ENCODE measurements at places on chromosomes 12 and 14.
A peak's percentile ranks its signal among the peaks of the same experiment; 100 is the strongest.

DNA sequence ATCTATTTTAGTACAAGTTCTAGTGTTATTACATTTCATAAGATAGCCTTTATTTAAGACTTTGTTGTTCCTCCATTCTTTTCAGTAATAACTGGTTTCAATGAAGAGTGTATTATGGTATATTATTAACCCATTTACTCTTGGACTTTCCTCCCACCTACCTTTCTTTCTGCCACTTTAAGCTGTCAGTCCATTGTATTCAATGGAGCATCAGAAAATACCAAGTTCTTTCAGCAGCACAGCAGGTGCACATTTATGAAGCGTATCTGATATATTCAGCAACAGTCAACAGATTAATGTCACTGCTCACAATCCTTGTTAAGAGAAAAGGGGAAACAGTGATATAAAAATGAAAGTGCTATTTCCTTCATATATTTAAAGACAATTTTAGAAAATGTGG, 660.9 kb downstream of the C12orf50 start:
- DNase-seq: no peak

DNA sequence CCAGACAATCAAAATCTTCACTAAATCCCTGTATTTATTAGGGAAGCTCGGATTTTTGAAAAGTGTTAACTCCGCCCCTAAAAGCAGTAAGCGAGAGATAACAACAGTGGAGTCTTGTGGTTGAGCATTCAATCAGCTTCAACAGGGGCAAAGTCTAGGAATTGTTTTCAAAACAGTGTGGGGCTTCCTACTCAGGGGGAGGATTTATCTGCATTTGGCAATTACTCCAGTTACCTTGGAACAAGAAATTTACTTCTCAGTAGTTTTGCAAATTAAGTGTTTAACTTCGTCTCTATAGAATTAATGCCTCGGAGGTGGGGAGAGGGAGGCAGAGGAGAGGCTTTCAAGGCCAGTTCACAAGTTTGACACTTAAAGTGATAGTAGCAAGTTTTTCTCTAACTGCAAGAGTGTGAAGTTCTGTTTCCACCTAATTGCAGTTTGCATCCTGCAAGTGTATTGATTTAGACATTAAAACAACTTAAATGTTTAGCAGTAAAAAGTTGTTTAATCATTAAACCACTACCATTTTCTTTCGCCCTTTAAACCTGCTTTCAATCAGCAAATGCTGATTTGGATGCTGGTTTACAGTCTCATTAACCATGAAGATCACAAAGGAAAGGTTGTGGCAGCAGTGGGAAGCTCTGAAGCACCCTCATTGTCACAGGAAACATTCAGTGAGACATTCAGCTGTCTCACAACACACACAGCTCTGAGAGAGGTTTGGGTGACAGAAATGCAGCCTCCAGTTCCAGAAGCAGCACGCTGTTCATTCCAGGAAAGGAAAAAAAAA, 102.0 kb downstream of the HMGA2 start:
- DNase-seq: no peak

- DNase-seq: peak; percentile 78
Observed at GRCh38 chr14:30223385-30223785, 295.7 kb upstream of the PRKD1 start.

GRCh38 chr12:19021646-19022045, 107.9 kb upstream of the PLEKHA5 start:
- DNase-seq: no peak

GRCh38 chr14:33016613-33017012, 77.9 kb downstream of the NPAS3 start:
- no peak for DNase-seq

- DNase-seq: no peak
Observed at GRCh38 chr14:74635847-74636246, 23.8 kb upstream of the LTBP2 start.

DNA sequence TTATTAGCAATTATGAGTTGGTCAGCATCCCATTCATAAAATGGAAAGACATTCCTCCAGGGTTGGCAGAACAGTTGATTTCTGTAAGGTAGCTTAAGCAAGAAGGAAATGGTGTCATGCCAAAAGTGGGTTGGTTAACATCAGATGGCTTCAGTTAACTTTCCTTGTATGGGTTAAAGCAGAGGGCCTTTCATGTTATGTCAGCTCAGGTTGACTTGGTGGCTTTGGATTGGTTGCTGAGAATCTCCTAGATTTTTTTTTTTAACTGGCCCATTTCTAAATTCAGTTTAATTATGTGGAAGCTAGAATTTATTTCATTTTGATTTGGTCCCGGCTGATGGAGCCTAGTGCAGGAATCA, 87.8 kb downstream of the BBS10 start:
- DNase-seq: no peak

DNA sequence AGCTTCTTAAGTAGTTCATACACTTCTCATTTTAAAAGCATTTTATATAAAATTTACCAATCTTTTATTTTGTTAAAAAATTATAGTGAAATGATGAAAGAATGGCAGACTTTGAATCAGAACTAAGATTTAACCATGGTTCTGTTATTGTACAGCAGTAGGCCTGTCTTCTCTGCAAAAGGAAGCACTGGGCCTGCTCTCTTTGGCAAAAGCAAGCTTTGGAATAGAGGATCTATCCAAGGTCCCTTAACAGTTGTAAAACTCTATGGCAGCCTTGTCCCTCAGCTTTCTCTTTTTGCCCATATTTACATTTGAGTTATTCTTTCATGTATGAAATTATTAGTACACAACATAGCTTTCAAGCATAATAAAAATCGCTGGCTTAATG, 82.8 kb downstream of the PLEKHG7 start:
- DNase-seq: no peak

- DNase-seq: no peak
Observed at GRCh38 chr12:115639648-115640012, 637.9 kb downstream of the MED13L start.

DNA sequence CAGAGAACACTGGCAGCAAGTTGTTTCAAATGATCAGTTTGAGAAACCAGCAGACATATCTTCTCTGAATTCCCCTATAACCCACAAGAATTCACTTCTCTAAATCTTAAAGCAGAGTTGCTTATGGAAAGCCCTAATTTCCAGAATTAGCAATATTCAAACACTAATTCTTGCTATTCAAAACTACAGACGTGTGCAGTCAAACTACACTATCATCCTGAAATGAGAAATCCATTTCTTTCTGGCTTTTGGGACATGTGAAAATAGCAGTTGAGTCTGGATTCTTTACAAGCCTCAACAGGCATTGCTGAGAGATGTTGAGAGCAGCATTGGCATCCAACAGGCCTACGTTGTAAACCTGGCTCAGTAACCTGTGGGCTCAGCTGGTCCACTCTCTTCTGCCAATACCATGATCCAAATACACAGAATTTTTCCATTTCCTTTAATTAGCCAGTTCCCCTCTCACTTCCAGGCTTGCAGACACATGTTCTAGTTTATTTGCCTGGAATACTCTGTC, 74.6 kb upstream of the TMTC1 start:
- no peak for DNase-seq

GRCh38 chr12:116454950-116455447, 104.2 kb upstream of the MAP1LC3B2 start:
- DNase-seq: no peak

- DNase-seq: no peak
Observed at GRCh38 chr14:96040828-96041371, 1.7 kb downstream of the C14orf132 start.

DNA sequence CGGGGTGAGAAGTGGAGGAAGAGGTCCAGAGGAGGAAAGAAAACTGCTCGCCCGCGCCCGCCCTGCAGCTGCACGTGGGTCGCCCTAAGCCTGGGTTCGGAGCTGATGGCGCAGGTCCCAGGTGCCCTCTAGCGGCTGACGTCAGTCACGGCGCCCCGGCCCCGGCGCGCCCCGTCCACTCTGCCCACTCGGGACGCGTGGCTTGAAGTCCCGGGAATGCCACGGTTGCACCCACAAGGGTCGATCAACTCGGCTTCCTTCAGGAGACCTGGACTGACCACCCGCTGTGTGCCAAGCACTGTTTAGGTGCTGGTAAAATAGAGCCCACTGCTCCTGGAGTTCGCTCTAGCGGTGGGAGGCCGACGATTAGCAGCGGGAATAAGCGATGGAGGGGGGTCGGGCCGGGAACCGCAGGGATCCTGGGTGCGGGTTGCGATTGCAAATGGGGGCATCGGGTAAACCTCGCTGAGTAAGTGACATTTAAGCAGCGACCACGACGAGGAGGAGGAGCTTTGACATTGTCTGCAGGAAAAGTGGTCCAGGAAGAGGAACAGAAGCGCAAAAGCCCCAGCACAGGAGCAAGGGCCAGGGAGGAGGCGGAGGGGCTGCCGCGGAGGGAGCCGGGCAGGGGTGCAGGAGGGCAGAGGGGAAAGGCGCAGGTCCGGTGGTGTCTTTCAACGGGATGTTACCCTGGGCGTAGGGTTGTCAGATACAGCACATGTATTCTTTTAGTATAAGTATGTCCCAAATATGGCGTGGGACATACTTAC, 5.1 kb upstream of the ZNF839 start:
- peak; percentile 66 for DNase-seq

DNA sequence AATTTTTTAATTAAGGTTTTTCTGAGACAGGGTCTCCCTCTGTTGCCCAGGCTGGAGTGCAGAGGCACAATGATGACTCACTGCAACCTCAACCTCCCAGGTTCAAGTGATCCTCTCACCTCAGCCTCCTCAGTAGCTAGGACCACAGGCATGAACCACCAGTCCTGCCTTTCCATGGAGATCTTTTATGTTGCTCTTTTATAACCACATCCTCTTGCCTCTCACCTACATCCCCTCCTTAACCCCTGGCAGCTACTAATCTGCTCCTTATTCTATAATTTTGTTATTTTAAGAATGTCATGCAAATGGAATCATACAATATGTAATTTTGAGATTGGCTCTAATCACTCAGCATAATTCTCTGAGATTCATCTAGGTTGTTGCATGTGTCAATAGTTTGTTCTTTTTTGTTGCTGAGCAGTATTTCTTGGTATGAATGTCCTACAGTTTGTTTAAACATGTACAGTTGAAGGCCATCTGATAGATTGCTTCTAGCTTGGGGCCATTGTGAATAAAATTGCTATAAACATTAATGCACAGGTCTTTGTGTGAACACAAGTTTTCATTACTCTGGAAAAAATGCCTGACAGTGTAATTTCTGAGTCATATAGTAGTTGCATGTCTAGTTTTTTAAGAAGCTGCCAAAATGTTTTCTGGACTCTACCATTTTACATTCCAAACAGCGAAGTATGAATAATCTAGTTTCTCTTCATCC, 249.2 kb upstream of the AMIGO2 start:
- DNase-seq: no peak

GRCh38 chr14:73462048-73462715, 3.8 kb upstream of the NUMB start:
- DNase-seq: peak; percentile 72

GRCh38 chr12:67320614-67321295, 51.6 kb downstream of the CAND1 start:
- DNase-seq: no peak

DNA sequence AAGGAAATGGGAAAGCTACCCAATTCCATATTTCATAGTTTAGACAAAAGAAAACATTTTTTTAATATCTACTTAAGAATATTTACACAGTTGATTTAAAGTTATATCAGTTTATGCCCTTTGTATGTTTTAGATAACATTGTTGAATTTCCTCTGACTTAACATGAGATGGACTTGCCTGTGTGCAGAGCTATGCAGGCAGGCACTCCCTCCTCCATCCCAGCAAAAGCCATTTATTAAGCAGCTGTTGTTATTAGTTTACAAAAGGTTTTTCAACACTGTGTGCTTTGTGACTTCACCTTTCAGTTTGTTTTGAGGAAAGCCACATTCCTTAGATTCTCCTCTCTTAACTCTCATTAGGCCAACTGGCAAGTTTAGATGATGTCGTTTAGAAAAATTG, 337.5 kb upstream of the PDE3A start:
- no peak for DNase-seq

GRCh38 chr12:116495260-116495659, 63.9 kb upstream of the MAP1LC3B2 start:
- DNase-seq: no peak

DNA sequence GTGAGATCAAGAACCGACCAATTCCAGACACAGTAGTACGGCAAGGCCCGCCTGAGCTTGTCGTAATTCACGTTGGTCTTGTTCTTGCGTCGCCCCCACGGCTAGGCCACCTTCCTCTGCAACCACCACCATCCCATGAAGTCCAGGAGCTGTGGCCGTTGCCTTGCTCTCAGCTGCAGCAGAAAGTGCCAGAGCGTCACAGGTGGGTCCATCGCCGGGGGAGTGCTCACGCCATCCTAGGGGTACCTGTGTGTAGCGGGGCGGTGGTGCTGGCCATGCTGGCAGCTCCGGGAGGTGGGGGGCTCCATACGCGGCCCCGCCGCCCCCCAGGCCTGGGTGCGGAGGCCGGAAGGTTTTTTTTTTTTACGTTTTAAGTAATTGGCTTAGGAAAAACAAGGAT, 23.1 kb downstream of the TMEM121 start:
- no peak for DNase-seq

DNA sequence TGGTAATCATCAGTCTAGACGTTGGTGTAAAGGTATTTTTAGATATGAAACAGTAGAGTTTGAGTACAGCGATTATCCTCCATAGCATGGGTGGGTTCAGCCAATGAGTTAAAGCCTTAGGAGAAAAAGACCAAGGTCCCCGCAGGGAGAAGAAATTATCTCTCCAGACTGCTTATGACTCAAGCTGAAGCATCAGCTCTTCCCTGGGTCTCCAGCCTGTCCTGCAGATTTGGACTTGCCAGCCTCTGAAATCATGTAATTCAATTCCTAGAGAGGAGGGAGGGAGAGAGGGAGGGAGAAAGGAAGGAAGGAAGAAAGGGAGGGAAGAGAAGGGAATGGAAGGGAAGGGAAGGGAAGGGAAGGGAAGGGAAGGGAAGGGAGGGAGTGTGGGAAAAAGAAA, 12.0 kb upstream of the DTX1 start:
- no peak for DNase-seq

- peak; percentile 65 for DNase-seq
Observed at GRCh38 chr12:80763874-80764273, 47.2 kb downstream of the MYF5 start.

- DNase-seq: no peak
Observed at GRCh38 chr12:50121641-50122040, 9.6 kb downstream of the COX14 start.

- DNase-seq: no peak
Observed at GRCh38 chr12:104462931-104463339, 6.2 kb downstream of the CHST11 start.

- DNase-seq: no peak
Observed at GRCh38 chr12:77601069-77601468, 229.6 kb upstream of the NAV3 start.

- no peak for DNase-seq
Observed at GRCh38 chr12:54417712-54418440, 1.2 kb downstream of the ITGA5 start.

DNA sequence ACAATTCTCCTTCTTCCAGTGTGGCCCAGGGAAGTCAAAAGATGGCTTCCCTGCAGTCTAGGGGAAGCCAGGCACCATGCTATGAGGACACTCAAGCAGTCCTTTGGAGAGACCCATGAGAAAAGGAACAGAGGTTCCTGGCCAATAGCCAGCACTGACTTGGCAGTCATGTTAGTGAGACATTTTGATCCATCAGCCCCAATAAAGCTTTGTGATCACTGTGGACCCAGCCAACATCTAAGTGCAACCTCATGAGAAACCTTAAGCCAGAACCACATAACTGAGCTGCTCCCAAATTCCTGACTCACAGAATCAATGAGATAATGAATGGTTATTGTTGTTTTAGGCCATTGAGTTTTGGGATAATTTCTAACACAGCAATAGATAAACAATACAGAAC, 51.0 kb upstream of the NAP1L1 start:
- no peak for DNase-seq

GRCh38 chr12:67716817-67717216, 68.3 kb downstream of the DYRK2 start:
- DNase-seq: peak; percentile 5

- DNase-seq: peak; percentile 84
Observed at GRCh38 chr14:75831455-75831854, 150.3 kb downstream of the TGFB3 start.
